ENCODE measurements at places on chromosomes 2 and 18. TPM values are rescaled to one million over a fixed set of nuclear protein-coding genes. Genes with fewer than 3 reads are reported as not detected.

The TEX44 gene
- total RNA-seq = not detected

The RPIA gene
- 3.0 TPM for total RNA-seq

The MYOM1 gene
- 0.65 TPM for total RNA-seq

The LCT gene
- total RNA-seq = 0.25 TPM

The RESP18 gene
- total RNA-seq = not detected

The AMER3 gene
- not detected for total RNA-seq

The TBR1 gene
- 0.97 TPM for total RNA-seq

The ASB18 gene
- total RNA-seq = not detected

GRCh38 chr2:168212167-168212566 is 35.2 kb downstream of the STK39 start:
- peaks cover 33% of the 10 kb centered on the region for H3K4me1 ChIP-seq
- no peak overlapping the region for H3K27ac ChIP-seq
- H3K36me3 ChIP-seq = no peaks in the 10 kb centered on the region
- no peak for DNase-seq
- H3K27me3 ChIP-seq = no peaks in the 10 kb centered on the region

- no peak for DNase-seq
- H3K4me1 ChIP-seq = no peaks in the 10 kb centered on the region
- H3K4me3 ChIP-seq = no peak overlapping the region
- H3K27ac ChIP-seq = no peak overlapping the region
- no peaks in the 10 kb centered on the region for H3K36me3 ChIP-seq
These were observed 240.5 kb upstream of the ID2 start for GRCh38 chr2:8441371-8441770.

- H3K4me1 ChIP-seq = no peaks in the 10 kb centered on the region
- no peaks in the 10 kb centered on the region for H3K27me3 ChIP-seq
- H3K4me3 ChIP-seq = no peak overlapping the region
- no peak overlapping the region for H3K27ac ChIP-seq
- no peaks in the 10 kb centered on the region for H3K36me3 ChIP-seq
These were observed 8.3 kb downstream of the RAPGEF4 start for GRCh38 chr2:172743898-172744297.

DNA sequence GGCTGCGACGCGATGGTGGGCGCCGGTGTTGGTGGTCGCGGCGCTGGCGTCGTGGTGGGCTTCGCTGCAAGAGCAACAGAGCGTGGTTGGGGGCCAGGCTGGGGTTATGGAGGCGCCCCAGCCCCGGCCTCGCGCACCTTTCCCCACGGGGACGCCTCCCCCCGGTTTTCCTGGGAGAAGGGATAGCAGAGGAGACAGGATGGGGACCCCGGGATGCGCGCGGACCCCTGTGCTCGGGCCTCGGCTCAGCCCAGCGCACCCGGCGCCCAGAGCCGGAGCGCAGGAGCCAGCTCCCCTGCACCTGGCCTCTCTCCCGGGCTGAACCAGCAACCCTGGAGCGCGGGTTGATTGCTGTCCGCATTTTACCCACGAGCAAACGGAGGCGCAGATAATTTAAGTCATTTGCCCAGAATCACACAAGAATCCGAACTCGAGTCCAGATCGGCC is 1.0 kb downstream of the CD8A start:
- H3K4me3 ChIP-seq = no peak overlapping the region
- no peaks in the 10 kb centered on the region for H3K4me1 ChIP-seq
- no peak for DNase-seq
- no peaks in the 10 kb centered on the region for H3K36me3 ChIP-seq
- H3K27ac ChIP-seq = no peak overlapping the region

DNA sequence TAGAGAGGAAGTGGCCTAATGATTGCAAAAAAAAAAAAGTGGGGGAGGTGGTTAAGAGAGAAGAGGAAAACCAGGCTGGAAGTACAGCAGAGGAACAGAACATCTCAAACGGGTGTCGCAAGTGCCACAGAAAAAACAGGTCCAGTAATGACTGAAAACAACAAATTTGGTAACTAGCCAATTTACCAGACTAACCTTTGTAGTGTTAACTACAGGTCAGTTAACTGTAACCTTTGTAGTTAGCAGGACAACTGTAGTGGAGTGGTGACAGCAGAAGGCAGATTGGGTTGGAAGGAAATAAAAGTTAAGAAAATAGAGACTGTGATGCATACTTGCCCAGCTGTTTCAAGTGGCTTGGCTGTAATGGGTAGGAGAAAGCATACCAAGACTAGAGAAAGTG is 91.4 kb upstream of the CHST9 start:
- H3K27me3 ChIP-seq = no peaks in the 10 kb centered on the region
- no peak overlapping the region for H3K27ac ChIP-seq

GRCh38 chr18:24306201-24306600 is 91.4 kb downstream of the OSBPL1A start:
- H3K27me3 ChIP-seq = no peaks in the 10 kb centered on the region
- no peak overlapping the region for H3K27ac ChIP-seq
- peaks cover 6% of the 10 kb centered on the region for H3K4me1 ChIP-seq
- DNase-seq = peak; percentile 14

DNA sequence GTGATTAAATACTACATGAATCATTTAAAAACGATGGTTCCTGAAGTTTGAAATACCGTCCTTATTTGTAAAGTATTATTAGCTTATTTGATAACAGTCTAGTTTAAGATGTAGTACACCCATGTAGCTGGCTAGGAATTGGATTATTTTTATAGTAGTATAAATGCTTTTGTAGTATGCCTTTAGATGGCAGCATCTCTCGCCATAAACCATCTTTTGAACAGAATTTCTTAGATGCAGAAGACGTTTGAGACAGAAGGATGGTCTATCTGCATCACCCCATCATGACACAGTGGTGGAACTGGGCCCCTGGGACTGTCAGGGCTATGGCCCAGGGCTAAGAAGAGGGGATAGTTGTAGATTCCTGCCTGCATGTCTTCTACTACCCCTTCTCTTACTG is 152.7 kb downstream of the WDSUB1 start:
- peak; percentile 44 for DNase-seq
- peaks cover 72% of the 10 kb centered on the region for H3K4me1 ChIP-seq
- no peak overlapping the region for H3K4me3 ChIP-seq
- H3K36me3 ChIP-seq = no peaks in the 10 kb centered on the region
- H3K27me3 ChIP-seq = no peaks in the 10 kb centered on the region

GRCh38 chr18:22711192-22711685 is 221.9 kb upstream of the RBBP8 start:
- H3K27me3 ChIP-seq = no peaks in the 10 kb centered on the region
- H3K4me3 ChIP-seq = peak overlapping the region; percentile 64
- peaks cover 33% of the 10 kb centered on the region for H3K4me1 ChIP-seq
- H3K36me3 ChIP-seq = no peaks in the 10 kb centered on the region

DNA sequence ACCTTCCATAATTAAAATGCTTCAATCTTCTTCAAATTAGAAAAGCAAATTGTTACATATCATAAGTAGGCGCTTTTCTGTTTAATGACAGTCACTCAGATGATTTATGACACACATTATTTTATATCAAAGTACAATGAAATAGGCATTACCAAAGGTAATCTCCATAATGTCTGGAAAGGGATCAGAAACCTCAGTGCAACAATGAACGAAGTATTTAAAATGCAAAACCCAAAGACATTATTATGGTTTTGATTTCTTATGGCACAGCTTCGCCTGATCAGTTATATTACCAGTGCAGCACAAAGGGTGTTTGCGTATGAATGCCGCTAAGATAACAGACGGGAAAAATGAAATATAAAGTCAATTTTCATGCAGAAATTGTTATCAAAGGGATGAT is 162.2 kb upstream of the MEIS1 start:
- H3K27ac ChIP-seq = no peak overlapping the region
- no peak overlapping the region for H3K4me3 ChIP-seq
- no peak for DNase-seq
- no peaks in the 10 kb centered on the region for H3K4me1 ChIP-seq
- no peaks in the 10 kb centered on the region for H3K27me3 ChIP-seq
- no peaks in the 10 kb centered on the region for H3K36me3 ChIP-seq

DNA sequence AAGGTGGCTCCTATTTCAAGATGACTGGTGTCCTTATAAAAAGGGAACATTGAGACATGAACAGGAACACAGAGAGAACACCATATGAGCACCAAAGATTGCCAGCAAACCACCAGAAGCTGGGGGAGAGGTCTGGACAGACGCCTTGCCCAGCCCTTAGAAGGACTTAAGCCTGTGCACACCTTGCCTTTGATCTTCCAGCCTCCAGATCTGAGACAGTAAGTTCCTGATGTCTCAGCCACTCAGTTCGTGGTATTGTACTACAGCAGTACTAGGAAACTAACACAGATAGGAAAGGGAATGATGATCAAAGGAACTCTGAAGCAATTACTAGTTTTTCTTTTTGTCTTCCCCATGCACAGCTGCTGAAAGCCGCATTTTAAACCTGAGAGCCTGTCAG is 137.3 kb upstream of the FHL2 start:
- no peaks in the 10 kb centered on the region for H3K4me1 ChIP-seq
- no peaks in the 10 kb centered on the region for H3K36me3 ChIP-seq
- H3K27me3 ChIP-seq = peaks cover 19% of the 10 kb centered on the region
- no peak overlapping the region for H3K27ac ChIP-seq

DNA sequence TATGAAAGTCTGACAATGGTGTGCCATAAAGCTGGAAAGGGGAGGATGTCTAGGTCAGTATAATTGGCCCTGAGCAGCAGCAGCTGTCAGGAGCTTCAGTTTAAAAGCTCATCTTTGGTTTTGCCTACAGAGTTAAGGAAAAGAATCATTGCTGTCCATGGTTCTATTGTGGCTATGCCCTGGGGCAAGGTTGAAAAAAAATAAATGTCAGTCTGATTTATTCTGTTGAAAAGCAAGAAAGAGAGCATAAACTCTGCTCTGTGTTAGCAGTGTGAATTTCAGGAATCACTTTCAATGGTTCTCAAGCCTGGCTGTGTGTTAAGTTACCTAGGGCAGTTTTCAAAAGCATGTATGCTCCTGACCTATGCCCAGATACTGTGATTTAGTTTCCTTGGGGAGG is 446.7 kb downstream of the SETBP1 start:
- no peaks in the 10 kb centered on the region for H3K27me3 ChIP-seq
- DNase-seq = peak; percentile 7
- no peaks in the 10 kb centered on the region for H3K4me1 ChIP-seq
- no peak overlapping the region for H3K27ac ChIP-seq
- H3K36me3 ChIP-seq = no peaks in the 10 kb centered on the region
- H3K4me3 ChIP-seq = no peak overlapping the region

DNA sequence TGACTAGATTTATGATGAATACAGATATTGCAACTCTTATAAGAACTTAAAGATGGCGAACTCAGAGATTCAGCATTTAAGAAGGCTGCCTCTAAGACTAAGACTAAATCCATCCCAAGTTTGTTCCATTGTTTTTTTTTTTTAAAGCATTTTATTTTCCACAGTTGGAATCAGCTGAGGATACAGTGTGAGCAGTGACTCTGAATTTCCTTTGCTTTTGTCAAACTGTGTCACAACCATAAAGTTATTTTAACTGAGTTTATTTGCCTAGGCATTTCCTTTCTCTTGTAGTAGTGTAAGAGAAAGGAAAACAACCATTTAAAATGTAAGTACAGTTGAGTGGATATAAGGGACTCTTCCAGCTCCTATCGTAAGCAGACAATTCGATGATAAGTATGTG is 63.9 kb downstream of the ZEB2 start:
- no peaks in the 10 kb centered on the region for H3K27me3 ChIP-seq
- H3K4me1 ChIP-seq = peaks cover 84% of the 10 kb centered on the region
- peak; percentile 54 for DNase-seq
- H3K27ac ChIP-seq = peak overlapping the region; percentile 89
- H3K4me3 ChIP-seq = peak overlapping the region; percentile 67
- H3K36me3 ChIP-seq = no peaks in the 10 kb centered on the region

GRCh38 chr2:232892843-232893242 is 22.8 kb downstream of the SNORC start:
- H3K27me3 ChIP-seq = no peaks in the 10 kb centered on the region
- peaks cover 5% of the 10 kb centered on the region for H3K4me1 ChIP-seq
- no peaks in the 10 kb centered on the region for H3K36me3 ChIP-seq
- no peak overlapping the region for H3K4me3 ChIP-seq

DNA sequence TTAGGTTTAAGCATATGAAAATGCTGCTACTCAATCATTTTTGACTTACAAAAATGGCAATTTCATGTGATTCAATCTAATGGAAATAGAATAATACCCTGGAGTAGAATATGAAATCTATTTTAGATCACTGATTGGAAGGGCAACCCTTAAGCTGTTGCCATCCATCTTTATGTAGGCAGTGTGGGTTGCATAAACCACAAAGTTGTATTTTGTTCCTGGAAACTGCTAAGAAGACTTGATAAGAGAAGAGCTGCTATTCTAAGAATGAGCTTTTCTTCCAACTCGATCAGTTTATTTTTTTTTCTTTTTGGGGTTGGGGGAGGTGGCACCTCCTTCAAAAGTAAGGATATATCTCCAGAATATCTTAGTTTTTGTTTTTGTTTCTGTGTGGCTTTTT is 60.2 kb downstream of the CAVIN2 start:
- no peaks in the 10 kb centered on the region for H3K36me3 ChIP-seq
- H3K4me1 ChIP-seq = no peaks in the 10 kb centered on the region
- H3K27ac ChIP-seq = no peak overlapping the region
- H3K27me3 ChIP-seq = no peaks in the 10 kb centered on the region
- no peak overlapping the region for H3K4me3 ChIP-seq

DNA sequence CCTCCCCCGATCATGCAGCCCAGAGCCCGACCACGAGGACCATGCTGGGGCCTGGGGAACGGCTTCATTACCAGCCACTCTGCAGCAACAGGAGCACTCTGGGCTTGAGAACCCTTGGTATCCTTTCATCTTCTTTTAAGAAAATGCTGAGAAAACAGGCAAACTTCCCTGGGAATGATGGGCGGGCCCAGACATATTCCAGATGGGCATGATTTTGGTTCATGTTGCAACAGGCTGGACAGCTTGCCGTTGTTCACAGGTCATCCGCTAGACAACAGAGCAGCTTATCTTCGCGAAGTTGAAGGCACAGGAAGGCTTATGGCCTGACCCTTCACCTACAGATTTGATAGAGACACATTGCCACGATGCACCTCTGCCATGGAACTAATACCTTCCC is 121.0 kb downstream of the KLHL29 start:
- no peaks in the 10 kb centered on the region for H3K27me3 ChIP-seq
- DNase-seq = peak; percentile 46
- no peaks in the 10 kb centered on the region for H3K4me1 ChIP-seq

- no peak overlapping the region for H3K4me3 ChIP-seq
- H3K36me3 ChIP-seq = no peaks in the 10 kb centered on the region
- DNase-seq = no peak
- no peak overlapping the region for H3K27ac ChIP-seq
- H3K27me3 ChIP-seq = no peaks in the 10 kb centered on the region
These were observed 593.5 kb downstream of the BCL11A start for GRCh38 chr2:59959944-59960343.

- DNase-seq = peak; percentile 36
- H3K27ac ChIP-seq = peak overlapping the region; percentile 86
- H3K4me1 ChIP-seq = peaks cover 69% of the 10 kb centered on the region
- H3K4me3 ChIP-seq = no peak overlapping the region
- no peaks in the 10 kb centered on the region for H3K27me3 ChIP-seq
These were observed 146.0 kb downstream of the AGAP1 start for GRCh38 chr2:235639885-235640284.

Measured in GM23248 (cell line).